ENCODE measurements at places on chromosomes 5 and 9.

DNA sequence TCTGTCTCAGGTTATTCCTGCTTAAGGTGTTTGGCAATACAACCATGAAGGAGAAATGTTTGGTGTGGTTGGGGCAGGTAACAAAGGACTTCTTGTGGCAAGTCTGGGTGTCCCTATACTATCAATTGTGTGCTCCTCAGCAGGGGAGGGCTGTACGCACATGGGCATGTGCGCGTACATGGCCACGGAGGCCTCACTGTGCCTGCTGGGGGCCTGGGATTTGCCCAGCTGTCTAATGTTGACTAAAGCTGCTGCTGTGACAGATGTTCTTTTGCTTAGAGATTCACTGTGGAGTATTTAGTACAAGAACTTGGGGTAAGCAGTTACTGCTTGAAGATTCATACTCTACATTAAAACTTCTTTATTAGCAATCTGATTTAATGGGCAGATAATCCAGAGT lies 97.5 kb downstream of the HSPA4 start:
- DNase-seq, result no peak

DNA sequence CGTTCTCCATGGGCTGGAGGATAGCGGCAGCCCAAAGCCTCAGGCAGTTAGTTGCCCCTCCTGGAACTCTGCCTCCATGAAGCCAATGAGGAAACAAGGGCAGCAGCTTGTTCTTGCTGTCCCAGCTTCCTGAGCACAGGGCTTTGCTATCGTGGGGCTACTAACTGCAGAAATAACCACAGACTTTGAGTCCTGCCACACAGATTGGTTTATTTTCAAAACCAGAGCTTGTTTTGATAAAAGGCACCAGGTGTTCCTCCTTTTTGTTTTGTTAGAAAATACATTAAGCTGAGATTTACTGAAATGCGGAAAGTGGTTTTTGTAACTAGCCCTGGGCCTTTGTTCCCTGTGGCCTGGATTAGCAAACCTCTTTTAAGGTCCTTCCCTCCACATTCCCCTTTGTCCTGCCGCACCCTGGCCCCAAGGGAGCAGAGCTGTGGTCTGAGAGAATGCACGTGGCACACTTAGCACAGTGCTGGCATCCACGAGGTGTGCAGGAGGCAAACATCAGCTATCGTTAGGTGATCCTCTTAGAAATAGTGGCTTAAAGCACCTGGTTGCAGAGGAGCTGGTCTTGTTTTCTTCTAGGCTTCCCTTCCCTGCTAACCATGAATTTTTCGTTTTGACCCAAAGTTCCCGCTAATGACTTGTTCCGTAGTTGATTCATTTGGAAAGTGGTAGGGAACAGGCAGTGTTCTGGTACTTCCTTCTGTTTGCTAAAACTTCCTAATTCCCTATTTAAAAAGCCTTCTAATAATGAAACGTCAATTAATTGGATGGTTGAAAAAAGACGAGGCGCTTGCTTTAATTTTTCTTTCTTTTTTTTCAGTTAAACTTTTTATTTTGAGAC lies 21.5 kb downstream of the MVB12B start:
- DNase-seq, result no peak

DNA sequence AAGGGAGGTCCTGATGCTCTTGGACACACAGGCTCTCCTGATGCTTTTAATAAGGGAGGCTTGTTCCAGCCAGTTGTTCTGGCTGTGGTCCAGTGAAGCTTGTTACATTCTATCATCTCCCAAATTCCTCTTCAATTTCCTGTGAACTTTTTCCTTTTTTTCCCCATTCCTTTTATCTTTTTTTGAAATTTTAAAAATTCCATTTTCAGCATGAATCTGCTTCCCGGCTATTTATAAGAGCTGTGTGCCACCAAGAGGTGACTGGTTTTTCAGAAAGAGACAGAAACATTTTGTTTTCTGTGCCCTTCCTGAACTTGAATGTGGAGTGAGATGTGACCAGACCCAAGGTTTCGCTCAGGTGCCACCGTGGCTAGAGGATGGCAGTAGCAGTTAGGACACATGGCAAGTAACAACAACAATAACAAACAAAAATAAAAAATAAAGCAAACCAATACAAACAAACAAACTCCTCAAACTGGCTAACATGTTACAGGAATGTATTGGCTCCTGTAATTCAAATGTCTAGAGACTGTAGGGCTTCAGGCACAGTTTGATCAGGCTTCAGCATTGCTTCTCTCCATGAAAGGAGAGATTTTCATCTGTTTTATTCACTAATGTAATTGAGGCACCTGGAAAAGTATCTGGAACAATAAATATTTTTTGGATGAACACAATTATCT lies 121.1 kb downstream of the BOD1 start:
- DNase-seq, result no peak

DNA sequence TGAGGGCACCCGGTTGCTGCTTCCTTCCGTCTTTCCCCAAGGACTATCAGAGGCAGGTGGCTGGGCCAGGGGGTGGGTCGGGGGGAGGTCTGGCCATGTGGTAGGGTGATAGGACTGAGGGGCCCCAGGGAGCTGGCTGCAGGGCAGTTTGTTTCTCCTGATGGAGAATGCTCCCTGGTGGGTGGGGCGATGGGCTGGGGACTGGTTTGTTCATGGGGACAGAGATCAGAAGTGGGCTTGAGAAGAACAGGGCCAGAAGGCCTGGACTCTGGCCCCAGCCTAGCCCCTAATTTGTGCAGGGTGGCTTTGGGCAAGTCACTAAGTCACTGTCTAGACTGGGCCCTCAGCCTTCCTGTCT lies 117.4 kb downstream of the RGS3 start:
- DNase-seq, result no peak

DNA sequence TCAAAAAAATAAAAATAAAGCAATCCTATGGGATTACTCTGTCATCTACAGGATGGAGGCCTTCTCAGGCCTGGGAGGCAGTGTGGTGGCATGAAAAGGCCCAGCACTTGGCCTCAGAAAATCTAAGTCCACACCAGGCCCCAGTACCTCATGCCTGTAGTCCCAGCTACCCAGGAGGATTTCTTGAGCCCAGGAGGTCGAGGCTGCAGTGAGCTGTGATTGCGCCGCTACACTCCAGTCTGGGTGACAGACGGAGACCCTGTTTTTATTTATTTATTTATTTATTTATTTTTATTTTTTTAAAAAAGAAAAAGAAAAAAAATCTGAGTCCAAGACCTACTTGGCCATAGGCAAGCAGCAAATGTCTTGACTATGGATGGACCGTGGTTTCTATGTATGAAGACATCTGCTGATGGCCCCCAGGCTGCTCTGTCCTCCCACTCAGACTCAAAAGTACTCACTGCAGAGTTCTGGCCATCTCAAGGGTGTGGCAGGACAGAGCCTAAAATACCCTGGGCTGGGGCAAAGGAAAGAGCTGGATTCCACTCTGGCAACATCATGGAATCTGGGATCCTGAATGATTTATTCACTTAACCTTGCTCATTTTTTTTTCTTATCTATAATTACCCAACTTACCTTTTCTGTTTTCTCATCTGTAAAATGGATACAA lies 55.0 kb downstream of the ARHGEF37 start:
- DNase-seq, result no peak

DNA sequence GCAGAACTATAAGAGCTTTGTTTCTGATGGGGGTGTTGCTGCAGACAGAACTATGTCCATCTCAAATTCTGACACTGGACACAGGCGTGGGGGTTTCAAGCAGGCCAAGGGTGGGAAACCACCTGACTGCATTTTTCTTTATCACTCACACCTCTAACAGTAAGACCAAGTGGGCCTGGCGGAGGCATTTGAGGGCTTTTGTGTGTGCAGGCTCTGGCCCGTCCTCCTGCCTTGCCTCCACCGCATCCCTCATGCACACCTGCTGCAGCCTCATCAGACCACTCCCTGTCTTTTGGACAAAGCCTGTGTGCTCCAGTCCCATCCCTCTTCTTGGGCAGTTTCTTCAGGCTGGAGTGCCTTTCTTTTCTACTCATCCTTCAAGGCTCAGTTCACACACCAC lies 7.9 kb downstream of the OR13J1 start:
- DNase-seq, result no peak

- no peak for DNase-seq
Observed at GRCh38 chr5:134444941-134445471, 33.3 kb upstream of the CDKN2AIPNL start.
